ENCODE measurements at places on chromosomes 12 and 14. TPM values are rescaled to one million over a fixed set of nuclear protein-coding genes. Genes with fewer than 3 reads are reported as not detected.

DNA sequence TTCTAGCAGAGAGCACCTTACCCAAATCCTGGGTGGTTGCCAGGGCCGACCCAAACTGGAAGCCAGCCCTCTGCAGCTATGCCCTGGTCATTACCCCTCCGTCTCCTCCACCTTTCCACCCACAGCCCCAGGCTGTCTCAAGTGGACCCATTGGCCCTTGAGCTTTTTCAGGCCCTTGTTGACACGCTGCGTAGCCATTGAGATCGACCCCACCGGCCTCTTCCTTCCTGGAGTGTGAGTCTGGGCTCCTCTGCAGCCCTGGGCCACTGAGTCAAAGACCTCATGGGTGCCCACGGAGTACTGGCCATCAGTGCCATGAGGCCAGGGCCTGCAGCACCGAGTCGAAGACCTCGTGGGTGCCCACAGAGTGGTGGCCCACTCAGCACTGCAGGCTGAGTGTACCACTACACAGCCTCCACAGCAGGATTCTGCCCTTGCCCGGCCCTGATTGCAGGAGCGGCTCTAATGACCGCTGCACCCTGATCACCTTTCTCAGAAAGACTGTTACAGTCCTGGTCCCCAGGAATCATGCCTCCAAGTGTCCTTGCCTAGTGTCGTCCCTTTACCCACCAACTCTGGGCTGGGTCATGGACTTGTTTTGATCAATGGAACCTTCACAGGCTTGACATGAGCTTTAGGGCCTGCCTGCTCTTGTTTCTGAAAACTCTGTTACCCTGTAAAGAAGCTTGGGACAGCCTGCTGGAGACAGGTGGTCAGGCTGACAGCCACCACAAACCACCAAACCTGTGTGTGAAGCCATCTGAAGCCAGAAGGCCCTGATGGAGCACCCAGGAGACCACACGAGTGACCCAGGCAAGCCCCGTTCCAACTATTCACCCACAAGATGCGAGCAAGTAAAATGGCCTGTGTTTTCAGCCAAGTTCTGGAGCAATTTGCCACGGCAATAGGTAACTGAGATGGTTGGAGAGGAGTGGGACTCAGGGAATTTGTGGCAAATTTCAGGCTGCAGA lies 39.6 kb upstream of the TRAF3 start:
- DNase-seq = no peak

DNA sequence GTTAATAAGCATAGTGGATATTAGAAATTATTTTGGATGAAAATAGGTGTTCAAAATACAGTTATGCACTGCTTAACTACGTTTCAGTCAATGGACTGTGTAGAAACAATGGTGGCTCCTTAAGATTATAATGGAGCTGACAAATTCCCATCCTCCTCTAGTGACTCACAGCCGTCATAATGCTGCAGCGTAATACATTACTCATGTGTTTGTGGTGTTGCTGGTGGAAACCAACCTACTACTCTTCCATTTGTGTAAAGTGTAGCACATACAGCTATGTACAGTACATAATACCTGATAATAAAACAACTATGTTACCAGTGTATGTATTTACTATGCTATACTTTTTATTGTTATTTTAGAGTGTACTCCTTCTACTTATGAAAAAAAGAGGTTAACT lies 111.2 kb upstream of the TMCC3 start:
- DNase-seq = no peak

DNA sequence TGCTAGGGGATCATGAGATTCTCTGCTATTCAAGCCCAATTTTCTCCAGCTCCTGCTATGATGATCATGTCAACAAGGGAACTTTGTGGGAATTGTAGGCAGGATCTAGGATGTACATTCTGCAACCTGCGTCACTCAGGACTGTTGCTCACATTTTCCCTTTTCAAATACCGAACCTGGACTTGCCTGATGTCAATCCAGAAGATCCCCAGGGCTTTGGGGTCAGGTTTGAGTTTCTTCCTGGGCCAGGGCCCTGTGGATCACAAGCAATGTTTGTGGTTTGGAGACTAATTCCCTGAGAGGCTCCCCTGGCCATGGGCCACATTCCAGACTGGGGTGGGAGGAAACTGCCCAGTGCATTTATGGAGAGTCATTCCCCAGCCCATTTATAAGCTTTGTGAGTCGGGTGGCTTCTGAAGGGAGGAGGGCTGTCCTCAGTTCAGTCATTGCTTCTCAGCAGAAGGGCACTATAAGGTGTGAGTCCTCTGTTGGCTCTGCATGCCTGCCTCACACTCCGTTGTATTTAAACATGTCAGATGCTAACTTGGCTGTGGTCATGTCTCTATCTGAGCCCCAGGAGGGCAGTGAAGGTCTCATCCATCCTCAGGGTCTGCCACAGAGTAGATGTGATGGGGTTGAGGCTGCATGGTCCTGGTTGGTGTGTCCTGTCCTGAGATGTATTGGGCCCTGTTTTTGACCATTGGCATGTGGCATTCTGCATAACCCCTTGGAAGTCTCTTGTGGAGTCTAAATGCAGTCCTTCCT lies 6.5 kb downstream of the KRT86 start:
- DNase-seq = no peak

GRCh38 chr14:52871606-52872005 lies 79.2 kb downstream of the FERMT2 start:
- DNase-seq = no peak

GRCh38 chr14:58054100-58054499 lies 97.9 kb downstream of the ARMH4 start:
- no peak for DNase-seq

- no peak for DNase-seq
These were observed 74.7 kb downstream of the BTG1 start for GRCh38 chr12:92070864-92071445.

DNA sequence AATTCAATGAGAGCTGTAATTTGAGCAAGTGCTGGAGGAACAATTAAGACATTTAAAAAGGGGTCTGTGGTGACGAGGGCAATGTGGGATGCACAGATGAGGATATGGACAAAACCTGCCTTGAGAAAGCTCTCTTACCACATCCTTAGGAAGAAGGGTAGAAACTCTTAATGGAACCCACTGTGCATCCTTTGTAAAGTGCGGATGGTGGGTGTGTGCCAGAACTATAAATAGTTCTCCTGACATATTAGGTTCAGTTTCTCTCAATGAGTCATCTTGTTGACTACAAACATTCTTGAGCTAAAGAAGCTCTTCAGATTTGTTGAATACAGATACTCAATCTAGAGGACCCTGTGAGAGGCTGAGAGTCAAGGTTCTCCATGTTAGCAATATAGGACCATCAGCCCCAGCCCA lies 106.1 kb upstream of the ANO4 start:
- DNase-seq = no peak

DNA sequence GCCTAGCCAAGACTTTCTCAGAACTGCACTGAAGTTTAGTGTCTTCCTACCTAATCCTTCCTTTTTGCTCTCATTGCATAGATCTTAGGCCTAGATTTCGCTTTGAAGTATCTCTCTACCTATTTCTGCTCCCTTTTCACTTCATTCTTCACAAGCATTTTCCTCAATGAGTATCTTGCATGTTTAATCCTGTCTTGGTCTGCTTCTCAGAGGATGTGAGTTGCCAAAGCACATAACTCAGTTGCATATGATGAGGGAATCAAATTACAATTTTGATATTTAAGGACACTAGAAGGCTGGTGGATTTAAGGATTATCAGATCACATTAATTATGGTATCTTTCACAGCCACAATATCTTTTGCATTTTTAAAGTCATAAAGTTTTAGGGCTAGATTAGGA lies 195.5 kb upstream of the DAAM1 start:
- no peak for DNase-seq

DNA sequence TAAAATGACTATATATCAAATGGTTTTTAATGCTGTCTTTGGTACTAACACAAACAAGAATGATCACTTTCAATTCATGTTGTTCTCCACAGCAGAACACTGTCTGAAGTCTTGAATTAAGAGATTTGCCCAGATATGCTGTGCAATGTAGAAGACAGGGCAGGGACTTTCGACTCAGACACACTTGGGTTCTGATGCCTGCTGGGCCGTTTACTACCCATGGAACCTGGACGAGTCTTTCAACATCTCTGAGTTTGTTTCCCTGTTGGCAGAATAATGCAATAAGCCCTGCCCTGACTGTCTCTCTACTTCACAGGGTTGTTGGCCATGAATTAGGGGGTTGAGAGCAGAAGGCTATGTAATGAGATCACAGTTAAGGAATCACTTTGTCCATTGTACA lies 162.6 kb upstream of the TMPO start:
- DNase-seq = no peak

DNA sequence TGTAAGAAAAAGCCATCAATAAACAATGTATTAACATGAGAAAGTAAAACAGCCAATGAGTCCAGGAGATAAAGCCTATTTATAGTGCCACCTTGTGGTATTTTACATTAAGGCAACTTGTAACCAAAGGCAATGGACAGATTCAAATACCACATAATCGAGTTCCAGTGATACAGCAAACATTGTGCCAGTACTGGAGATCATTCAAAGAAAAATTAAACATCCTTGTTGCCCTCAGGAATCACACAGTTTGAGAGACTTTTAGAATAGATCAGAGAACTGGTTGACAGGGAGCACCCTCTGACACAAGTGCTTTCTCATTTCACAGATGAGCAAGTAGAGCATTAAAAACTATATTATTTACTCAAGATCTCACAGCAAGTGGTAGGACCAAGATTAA lies 98.1 kb downstream of the DDHD1 start:
- no peak for DNase-seq

DNA sequence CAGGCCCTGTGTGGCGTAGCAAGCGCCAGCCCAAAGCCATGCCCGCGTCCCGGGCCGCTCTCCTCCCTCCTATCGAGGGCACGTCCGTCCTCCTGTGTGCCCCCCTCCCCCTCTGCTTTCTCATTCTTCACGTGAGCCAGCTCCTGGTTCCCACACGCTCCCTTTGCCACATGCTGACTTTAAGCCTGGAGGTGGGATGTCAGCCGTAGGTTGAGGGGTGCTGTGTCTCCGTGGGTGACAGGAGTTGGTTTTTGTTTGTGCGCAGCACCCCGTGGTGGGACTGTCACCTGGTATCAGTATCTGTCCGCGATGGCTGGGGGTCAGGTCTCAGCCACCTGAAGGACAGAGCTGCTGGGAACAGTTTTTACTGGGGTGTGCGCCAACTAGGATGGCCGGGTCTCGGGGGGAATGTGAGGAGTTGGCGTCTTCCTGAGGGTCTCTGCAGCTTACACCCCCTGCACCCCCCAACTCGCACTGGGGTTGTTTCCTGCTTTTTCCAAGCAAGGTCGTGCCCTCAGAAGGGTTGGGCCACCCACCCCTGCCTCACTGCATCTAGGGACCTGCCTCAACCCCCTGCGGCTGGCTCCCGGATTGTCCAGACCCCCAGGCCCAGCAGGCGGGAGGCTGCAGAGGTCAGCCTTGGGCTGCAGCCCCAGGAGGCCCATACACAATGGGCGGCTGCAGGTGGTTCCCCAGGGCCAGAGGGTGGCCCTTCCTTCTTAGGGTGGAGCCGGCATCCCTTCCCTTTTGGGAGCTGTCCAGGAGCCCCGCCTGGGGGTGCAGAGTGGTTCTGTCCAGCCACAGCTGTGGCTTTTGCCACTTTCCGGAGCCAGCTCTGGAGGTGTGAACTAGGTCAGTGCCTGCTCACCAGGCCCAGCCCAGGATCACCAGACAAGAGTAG lies 7.3 kb downstream of the ULK1 start:
- peak; percentile 54 for DNase-seq

DNA sequence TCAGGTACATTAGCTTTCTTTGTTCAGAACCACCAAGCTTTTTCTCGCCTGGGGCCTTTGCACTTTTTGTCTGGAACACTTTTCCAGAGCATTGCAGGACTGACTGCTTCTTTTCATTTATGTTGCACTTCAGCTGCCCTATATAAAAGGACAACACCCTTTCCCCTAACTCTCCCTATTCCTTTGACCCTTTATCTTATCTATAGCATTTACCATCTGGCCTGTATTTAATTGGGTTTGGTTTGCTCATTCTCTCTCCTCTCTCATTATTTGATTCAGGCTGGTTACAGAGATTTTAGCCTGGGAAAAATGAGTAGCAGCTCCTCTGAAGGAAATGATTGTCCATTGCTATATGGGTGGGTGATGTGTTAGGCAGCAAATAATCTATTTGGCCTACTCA lies 165.4 kb downstream of the KICS2 start:
- DNase-seq = no peak

GRCh38 chr12:49979016-49979586 lies 6.4 kb downstream of the AQP6 start:
- DNase-seq = no peak

DNA sequence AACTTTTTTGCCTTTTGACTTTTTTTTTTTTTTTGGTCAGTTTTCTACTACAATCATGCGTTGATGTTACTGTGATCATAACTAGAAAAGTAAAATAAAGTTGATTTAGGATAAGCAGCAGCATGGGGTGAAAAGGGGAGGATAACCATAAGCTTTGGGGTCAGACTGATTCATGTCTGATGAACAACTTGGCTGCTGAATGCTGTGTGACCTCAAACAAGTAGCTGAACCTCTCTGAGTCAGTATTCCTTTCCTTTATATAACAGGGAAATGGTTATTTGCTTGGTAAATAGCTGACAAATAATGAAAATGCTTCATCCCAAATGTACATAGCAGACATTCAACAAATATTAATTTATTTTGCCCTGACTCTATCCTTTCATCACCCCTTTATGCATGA lies 413.0 kb downstream of the VRK1 start:
- no peak for DNase-seq

- DNase-seq = no peak
These were observed 20.1 kb upstream of the AKAP5 start for GRCh38 chr14:64444984-64445845.

GRCh38 chr12:52874573-52875435 lies 26.0 kb upstream of the KRT78 start:
- no peak for DNase-seq

Gene GDF3
- polyA plus RNA-seq = not detected

Gene PRB2
- polyA plus RNA-seq = not detected

Gene GPR135
- 1.3 TPM for polyA plus RNA-seq

Gene CYP46A1
- 3.5 TPM for polyA plus RNA-seq

Gene OSBPL8
- 7.0 TPM for polyA plus RNA-seq

All from pancreas (tissue), 10 donors.